Vein endothelial cell (primary cell): ENCODE measurements at places on chromosomes 6 and 20. TPM values are rescaled to one million over a fixed set of nuclear protein-coding genes. Genes with fewer than 3 reads are reported as not detected.

The KHDRBS2 gene
- total RNA-seq: not detected in 2 replicates

The GPX5 gene
- total RNA-seq: not detected in 2 replicates

The OVOL2 gene
- not detected in 2 replicates for total RNA-seq

The STMND1 gene
- total RNA-seq: not detected in 2 replicates

The C6orf163 gene
- 2.9 and 3.8 TPM in 2 replicates for total RNA-seq

The ZNF391 gene
- total RNA-seq: under 0.01 and 1.6 TPM in 2 replicates

The PNPLA1 gene
- not detected in 2 replicates for total RNA-seq

The LAMA2 gene
- 1.6 and 2.6 TPM in 2 replicates for total RNA-seq

The EGFL8 gene
- total RNA-seq: 0.96 and 3.6 TPM in 2 replicates

The OR12D1 gene
- not detected in 2 replicates for total RNA-seq

The PCK1 gene
- total RNA-seq: not detected in 2 replicates

The BHLHE23 gene
- not detected in 2 replicates for total RNA-seq

The TRIM31 gene
- total RNA-seq: not detected in 2 replicates

The SNPH gene
- 5.3 and 6.2 TPM in 2 replicates for total RNA-seq

The NOX3 gene
- total RNA-seq: not detected in 2 replicates

The ANGPT4 gene
- not detected in 2 replicates for total RNA-seq

The CCDC167 gene
- total RNA-seq: 27.8 and 44.9 TPM in 2 replicates

The TRERF1 gene
- total RNA-seq: under 0.01 and 0.10 TPM in 2 replicates

The TRIM26 gene
- 32.7 and 35.5 TPM in 2 replicates for total RNA-seq

The PRSS16 gene
- not detected in 2 replicates for total RNA-seq

The KCNQ2 gene
- not detected in 2 replicates for total RNA-seq

The DPPA5 gene
- total RNA-seq: not detected in 2 replicates

The ACSS1 gene
- total RNA-seq: 6.5 and 8.5 TPM in 2 replicates

The BCAS1 gene
- not detected in 2 replicates for total RNA-seq

The BPIFB1 gene
- not detected in 2 replicates for total RNA-seq

The LYRM4 gene
- total RNA-seq: 19.0 and 21.2 TPM in 2 replicates

The KIF6 gene
- not detected in 2 replicates for total RNA-seq

The ANKRD60 gene
- not detected in 2 replicates for total RNA-seq

The PBOV1 gene
- total RNA-seq: not detected in 2 replicates

The TRIM15 gene
- not detected in 2 replicates for total RNA-seq

The BTNL2 gene
- not detected in 2 replicates for total RNA-seq

The LGSN gene
- not detected in 2 replicates for total RNA-seq

The TBC1D20 gene
- total RNA-seq: 33.3 and 34.2 TPM in 2 replicates

The SGK2 gene
- total RNA-seq: 0.67 TPM in 1 of 2 replicates, not detected in the other

The CST2 gene
- not detected in 2 replicates for total RNA-seq

The OR2J3 gene
- under 0.01 TPM in 1 of 2 replicates, not detected in the other for total RNA-seq

The BMP5 gene
- not detected in 2 replicates for total RNA-seq

The ZC2HC1B gene
- total RNA-seq: not detected in 2 replicates

The FAM209B gene
- total RNA-seq: not detected in 2 replicates

The FAM217A gene
- total RNA-seq: not detected in 2 replicates
